ENCODE measurements at places on chromosomes 16 and 17. TPM values are rescaled to one million over a fixed set of nuclear protein-coding genes. Genes with fewer than 3 reads are reported as not detected.

The ESRP2 gene
- total RNA-seq = 67.0 TPM

DNA sequence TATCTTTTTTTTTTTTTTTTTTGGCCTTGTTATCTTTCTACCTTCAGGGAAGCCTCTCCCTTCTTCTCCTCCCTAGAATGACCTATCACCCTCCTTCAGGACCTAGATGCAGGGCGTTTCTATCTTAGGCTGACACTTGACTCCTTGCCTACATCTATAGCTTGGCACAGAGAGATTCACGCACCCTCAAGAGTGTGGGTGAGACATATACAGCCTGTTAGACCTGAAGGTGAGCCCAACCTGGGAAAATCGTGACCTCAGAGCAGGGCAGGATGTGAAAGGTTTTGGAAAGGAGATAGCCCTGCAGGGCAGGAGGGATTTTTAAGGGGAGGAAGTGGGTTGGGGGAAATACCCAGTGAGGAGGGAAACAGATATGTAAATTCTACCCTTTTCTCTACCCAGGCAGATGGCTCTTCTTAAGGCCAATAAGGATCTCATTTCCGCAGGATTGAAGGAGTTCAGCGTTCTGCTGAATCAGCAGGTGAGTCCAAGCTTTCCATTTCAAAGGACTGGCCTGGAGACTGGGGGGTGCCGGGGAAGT, at the start of gene AHSP:
Gene AHSP, plus strand, starts transcription at position 167 of the 541 bp plus-strand sequence. Its CDS starts 240 bp downstream, at position 407.
- no peak for DNase-seq

- DNase-seq = no peak
Measured at GRCh38 chr17:56723421-56723820, 110.3 kb downstream of the C17orf67 start.

DNA sequence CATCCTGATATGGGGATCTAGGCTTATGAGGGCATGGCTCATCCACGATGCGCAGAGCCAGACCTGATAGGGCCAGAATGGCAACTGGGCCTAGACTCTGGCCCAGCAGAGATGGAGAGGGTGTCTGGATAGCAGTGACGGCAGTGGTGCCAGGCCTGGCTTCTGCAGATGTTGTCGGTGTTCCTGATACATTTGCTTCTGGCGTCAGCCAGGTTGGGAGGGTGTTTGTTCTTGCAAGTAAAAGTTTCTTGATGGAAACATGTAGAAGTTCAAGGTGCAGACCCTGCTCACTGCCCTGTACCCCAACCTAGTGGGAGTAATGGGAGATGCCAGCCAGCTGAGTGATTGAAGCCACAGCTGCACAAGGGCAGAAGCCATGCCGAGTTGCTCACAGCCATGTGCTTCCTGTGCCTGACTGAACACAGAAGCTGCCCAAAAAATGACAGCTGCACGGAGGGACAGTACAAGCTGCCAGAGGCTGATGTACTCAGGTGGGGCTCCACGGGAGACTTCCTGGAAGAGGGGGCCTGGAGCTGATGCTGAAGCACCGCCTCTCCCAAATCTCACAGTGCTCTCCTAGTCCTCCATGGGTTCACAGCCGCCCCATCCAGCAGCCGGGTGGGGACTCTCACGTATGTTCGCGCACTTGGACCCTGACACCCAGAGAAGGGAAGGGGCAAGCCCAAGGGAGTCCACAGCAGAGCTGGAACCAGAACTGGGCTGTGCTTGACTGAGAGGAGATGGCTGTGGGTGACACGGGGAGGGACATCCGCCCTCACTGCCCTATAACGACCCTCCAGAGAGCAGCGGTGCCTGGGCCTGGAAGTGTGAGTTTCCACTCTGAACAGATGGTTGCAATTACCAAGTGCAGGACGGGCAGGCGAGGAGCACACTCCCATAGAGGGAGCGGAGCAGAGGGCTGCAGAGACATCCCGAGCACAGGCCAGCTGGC, 78.7 kb downstream of the N4BP1 start:
- no peak for DNase-seq

The TEKT1 gene
- not detected for total RNA-seq

DNA sequence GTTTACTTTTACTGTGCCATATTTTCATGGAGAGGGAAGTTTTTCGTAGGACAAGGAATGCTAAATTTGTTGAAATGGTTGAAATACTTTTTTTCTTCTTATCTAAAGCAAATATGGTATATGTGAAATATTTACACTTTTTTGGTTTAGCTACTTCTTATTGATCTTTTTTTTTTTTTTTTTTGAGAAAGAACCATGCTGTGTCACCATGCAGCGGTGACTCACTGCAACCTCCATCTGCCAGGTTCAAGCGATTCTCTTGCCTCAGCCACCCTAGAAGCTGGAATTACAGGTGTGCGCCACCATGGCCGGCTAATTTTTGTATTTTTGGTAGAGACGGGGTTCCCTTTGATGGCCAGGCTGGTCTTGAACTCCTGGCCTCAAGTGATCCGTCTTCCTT, 100.5 kb downstream of the FTO start:
- DNase-seq = no peak

DNA sequence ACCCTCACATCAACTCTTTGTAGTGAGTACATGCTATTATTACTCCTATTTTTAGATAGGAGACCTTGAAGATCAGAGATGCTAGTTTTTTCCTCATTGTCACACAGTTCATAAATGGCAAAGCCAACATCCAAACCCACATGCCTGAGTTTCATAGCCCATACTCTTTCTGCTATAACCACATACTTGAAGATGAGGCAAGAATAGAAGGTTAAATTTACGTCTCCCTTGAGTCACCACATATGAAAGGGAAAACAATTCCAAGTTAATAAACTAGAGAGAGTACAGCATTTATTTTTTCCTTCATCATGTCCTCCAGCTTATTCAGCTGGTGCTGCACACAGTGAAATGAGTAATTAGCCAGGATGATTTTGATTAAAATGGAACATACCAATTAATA, 23.7 kb downstream of the NUDT7 start:
- DNase-seq = no peak

GRCh38 chr16:57735755-57736418, at the start of gene KATNB1:
KATNB1 (plus strand) TSS chr16:57735770; CDS start chr16:57737244, 1,474 bp downstream.
- no peak for DNase-seq

The ZPBP2 gene
- total RNA-seq = not detected

DNA sequence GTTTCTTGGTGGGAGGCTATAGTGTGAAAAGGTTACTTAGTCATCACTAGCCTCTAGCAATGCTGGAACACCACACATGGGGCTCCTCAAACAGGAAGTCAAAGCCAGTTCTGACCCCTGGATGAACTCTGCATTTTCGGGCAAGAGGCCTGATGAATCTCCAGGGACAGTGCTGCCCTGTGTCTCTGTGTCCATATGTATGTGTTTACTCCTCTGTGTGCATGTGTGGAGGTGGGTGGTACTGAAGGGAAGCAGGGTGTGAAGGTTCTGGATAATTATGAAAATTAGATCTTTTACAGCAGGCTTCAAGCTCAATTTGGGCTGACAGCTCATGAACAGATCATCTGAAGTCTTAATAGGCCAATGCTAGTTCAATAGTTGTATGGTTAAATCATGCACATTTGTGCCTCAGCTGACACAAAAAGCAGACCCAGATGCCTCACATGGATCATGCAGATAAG, 133.6 kb downstream of the SNX11 start:
- peak; percentile 12 for DNase-seq

DNA sequence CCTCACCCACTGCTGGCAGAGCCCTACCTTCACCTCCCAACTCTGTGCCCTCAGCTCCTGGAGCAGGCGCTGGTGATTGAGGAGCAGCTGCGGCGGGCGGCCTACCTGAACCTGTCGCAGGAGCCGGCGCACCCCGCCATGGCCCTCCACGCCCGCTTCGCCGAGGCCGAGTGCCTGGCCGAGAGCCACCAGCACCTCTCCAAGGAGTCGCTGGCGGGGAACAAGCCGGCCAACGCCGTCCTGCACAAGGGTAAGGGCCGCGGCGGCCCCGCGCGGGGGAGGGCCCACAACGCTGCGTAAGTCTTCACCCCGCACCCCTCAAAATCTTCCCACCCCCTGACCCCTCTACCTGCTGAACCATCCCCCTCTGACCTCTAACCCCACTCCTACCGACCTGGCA, 7.0 kb downstream of the RNF227 start:
- DNase-seq = no peak

The CASKIN1 gene
- 0.58 TPM for total RNA-seq

The AANAT gene
- not detected for total RNA-seq

DNA sequence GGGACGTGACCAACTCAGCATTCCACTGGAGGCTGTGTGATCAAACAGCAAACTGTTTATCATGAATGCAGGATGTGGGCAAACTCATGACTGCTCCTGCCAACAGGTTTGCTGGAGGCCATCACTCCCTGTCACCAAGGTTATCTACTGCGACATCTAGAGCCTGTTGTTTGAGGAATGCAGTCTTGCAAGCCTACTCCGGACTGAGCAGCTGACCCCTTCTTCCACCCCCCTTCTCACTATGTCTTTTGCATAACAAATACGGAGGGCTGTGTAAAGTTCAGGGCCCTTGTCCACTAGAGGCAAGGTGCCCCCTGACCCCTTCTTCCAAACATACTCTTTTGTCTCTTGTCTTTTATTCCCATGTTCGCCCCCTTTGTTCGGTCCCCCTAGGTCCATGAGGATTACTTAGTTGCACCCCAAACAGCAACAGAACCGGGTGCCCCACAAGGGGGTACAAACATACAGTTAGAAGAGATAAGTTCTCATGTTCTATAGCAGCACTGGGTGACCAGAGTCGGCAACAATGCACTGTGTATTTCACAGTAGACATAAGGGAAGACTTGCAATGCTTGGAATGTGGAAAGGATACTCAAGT, 28.7 kb downstream of the MEAK7 start:
- no peak for DNase-seq

DNA sequence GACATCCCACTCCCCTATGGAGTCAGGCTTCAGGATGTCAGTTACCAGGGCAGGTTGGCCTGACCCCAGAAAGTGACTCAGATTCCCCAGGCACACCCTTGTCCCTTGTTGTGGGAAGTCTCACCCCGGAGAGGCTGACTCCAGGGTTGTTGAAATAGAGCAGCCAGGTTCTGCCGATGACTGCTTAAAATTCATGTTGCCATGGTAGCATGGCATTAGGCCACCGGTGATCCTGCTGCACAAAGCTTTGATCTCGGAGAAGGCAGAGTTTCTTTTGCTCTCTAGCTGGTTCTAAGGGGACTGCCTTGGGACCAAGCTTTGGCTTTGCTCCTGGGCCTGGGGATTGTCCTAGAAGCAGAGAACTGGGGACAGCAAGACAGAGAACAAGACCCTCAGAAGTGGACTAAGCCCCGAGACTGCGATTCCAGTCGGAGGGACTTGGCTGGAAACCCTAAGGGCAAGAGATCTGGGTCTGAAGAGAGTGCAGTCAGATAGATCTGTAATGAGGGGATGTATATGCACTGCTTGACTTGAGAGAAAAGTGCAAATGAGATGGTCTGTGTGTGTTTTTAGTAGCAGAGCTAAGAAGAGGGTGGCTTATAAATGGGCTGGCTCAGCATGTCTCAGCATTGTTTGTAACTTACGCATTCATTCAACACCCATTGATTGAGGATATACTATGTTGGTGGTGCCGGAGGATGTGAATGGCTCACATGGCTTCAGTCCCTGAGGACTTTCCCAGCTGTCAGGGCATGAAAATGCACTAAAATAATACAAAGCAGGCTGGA, 106.9 kb downstream of the RGS9 start:
- no peak for DNase-seq

DNA sequence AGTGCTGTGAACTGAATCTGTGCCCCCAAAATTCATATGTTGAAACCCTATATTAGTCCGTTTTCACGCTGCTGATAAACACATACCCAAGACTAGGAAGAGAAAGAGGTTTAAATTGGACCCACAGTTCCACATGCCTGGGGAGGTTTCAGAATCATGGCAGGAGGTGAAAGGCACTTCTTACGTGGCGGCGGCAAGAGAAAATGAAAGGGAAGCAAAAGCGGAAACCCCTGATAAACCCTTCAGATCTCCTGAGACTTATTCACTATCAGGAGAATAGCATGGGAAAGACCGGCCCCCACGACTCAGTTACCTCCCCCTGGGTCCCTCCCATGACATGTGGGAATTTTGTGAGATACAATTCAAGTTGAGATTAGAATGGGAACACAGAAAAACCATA, 3.7 kb upstream of the SPDYE4 start:
- DNase-seq = no peak

All from mucosa of gallbladder (tissue), 1 donor.